ENCODE measurements at places on chromosomes 1 and 21.

DNA sequence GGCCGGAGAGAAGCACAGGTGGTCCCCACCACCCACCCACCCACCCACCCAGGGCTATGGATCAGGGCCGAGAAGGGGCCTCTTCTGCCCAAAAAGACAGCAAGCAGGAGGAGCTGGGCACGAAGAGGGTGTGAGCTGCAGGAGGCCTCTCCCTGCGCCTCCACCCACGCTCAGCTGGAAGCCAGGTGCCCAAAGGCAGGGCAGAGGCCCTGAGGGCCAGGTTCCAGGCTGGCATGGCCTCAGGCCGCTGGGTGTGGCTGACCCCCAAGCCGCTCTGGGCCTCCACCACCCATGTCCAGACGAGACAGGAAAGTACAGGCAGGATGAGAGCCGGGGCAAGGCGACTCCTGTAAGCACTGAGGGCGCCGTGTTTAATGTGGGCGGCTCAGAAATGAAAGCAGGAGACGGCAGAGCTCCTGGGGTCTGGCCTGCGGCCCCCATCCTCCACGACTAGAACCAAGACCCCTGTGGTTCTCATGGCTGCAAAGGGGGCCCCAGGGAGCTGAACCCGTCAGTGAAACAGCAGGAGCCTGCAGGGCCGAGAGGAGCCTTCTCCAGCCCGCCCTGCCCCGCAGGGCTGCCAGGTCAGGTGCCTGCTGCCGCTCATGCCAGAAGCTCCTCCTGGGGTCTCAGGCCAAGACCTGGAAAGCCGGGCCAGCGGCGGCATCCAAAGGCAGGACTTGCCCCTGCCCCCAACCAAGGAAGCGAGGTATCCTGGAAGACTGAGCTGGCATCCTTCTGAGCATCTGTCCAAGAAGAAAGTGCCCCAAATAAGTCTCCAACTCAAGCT lies 56.0 kb downstream of the MEGF6 start:
- no peak for DNase-seq

- no peak for DNase-seq
These were observed 84.7 kb downstream of the NOTCH2 start for GRCh38 chr1:119984771-119985170.

DNA sequence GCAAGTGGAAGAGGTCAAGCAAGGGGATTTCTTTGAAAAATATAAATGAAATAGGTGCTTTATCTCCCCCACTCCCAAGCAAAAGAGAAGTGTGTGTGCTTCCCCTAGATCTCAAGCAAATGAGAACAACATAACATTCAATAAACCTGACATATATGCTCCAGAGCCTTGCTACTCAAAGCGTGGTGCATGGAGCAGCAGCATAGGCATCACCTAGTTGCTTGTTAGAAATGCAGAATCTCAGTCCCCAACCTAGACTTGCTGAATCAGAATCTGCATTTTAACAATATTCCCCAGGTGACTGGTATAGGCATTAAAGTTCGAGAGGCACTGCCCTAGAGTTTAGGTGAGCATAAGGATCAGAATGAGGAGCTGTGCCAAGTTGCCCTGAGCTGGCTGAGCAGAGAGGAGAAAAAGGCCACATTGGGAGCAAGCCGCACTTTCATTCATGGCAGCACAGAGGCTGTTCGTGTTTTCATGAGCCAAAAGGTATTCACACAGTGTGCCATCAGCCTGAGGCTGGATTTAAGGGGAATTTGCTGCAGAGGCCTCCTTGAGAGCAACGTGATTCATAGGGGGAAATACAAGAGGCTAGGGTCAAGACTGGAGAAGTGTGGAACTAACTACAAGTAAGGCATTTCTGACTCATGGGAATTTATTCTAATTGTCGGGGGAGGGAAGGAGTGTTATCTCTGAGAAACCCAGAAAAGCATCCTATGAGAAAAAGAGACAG lies 14.3 kb upstream of the LPAR3 start:
- DNase-seq = no peak

- DNase-seq = peak; percentile 64
These were observed 1.7 kb upstream of the GRIK3 start for GRCh38 chr1:37035796-37036666.

- DNase-seq = peak; percentile 53
These were observed 25.7 kb downstream of the PRMT2 start for GRCh38 chr21:46661211-46661625.

DNA sequence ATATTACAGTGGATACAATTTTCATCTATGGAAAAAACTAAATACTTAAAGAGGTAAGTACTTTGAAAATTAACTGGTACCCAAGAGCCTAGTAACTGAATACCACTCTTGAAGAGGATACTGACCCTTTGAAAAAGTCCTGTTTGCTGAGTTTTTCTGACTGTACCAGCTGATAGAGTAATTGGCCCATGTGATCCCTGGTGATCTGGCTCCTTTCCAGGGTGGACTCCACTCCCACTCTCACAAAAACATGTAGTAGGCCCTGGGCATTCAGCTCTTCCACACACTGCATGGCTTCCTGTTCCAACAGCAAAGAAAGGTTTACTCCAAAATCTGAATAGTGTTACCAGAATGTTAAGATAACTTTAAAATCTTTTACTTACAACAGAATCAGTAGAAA lies 53.6 kb upstream of the HP1BP3 start:
- no peak for DNase-seq

DNA sequence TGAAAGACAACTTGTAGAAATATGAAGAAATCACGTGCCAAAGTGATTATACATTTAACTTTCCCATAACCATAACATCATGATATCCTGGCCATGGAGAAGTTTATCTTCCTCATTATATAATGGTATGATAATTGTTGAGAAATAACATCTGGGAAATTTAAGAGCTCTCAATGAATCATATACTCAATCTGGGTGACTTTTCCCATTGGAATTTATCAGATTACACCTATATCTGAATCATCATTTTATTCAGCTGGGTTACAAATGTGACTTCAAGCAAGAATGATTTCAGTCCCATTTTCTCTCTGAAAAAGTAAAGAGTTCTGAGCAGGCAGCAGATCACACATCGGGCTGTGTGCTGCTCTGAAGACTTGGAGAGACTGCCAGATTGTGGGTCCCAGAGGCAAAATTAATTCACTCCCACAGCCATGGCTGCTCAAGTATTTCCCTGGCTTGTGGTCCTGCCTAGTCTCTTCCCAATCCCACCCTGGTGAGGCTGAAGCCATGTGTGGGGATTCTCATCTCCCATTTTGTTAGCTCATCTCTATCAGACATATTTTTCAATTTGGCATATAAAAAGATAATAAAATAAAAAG lies 278.0 kb downstream of the MRPL39 start:
- no peak for DNase-seq

- no peak for DNase-seq
These were observed 19.2 kb downstream of the NFYC start for GRCh38 chr1:40710581-40711315.

DNA sequence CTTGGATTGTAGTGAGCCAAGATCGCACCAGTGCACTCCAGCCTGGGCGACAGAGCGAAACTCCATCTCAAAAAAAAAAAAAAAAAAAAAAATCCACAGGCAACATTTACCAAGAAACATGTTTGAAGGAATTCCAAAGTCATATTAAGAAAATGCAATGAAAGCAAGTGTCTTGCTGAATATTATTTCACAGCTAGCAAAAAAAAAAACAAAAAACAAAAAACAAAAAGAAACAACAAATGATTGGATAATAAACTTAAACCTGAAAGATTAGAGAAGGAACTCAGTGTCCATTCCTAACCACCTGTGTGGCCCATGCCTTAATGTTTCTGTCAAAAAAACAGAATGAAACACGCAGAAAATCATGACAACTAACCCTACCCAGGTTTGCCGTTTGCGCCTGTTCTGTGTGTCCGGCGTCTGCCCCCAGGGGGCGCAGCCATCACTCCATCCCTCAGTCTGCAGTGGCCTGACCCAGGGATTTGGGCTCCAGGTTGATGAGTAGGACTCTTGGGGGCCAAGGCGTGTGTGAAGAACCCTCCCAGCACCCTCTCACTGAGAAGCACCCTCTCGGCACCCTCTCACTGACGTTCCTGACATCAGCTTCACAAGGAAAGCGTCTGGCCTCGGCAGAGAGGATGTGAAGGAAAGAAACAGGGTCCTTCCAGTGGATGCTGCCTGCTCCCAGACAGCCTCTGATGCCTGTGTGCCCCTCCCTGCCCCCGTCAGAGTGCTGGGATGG lies 19.2 kb upstream of the PTTG1IP start:
- peak; percentile 87 for DNase-seq

- DNase-seq = no peak
These were observed 12.1 kb downstream of the PLXNA2 start for GRCh38 chr1:208231881-208232661.

DNA sequence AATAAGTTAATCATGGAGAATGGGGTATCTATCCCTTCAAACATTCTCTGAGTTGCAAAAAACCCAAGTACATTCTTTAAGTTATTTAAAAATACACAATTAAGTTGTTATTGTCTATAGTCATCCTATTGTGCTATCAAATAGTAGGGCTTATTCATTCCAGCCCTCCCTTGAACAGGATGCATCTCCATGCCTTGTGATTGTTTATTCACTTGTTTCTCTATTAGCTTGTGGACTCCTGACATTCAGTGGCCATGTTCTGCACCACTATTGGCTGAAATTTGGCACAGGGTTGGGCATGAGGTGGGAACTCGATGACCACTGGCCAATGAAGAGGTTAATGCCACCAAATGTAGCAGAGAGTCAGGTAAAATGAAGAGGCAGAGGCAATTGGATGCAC lies 272.8 kb downstream of the TNR start:
- no peak for DNase-seq

DNA sequence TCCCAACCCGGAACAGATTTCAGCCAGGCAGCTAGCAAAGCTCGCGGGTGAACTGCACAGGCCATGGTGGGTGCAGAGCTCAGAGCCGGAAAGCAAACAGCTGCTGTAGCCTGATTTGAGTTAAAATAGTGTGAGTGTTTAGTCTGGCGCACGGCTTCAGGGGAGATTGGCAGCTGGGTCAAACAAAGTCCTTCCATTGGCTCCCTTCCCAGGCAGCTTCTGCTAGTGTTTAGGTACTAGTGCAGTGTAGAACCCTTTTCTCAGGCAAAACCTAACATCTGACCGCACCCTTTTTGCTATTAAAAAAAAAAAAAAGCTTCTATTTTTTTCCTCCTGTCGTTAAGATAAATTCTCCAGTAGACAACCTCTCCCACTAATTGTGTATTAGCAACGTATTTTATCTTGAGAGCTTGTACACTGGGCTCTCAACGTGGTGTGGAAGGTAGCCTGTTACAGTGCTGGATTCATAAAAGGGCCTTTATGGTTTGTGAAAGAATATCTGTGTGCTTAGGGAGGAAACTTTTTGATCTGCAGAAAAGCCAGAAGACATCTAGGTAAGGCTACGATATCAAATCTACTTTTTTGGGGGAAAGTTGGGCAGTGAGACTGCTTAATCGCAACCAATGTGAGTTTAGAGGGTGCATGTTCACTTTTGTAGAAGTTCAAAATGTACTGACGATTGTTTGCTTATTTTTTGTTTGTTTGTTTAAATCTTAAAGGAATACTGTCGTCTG lies 689.6 kb downstream of the USP25 start:
- no peak for DNase-seq

DNA sequence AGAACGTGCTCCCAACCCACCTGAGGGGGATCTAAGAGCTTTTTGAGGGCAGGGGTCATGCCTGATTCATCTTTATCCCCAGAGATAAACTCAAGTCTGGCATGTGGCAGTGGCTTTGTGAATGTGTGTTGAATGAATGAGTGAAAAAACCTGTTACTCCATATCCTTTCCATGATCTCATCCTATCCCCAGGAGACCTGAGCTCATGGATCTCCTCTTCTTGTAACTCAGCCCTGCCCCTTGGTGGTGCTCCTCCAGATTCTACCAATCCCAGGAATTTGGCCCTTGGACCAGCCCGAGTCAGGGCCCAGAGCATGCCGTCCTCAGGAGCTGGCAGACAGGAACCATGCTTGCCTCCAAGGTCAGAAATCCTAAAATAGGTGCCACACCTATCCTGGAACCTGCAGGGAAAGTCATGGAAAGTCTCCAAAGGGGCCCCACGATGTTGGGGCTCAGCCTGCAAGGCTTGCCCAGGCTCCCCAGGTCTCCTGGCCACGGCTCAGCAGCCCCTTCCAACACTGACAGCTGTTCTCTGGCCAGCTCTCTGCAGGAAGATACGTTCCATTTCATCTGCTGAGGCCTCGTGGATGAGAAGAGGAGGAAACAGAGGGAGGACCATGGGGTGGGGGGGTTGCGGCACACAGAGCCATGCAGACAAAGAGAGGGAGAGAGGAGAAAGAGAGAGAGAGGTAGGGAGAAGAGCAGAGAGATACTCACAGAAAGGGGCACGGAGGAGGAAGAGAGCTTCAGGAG lies 214.6 kb downstream of the TRABD2B start:
- DNase-seq = no peak

DNA sequence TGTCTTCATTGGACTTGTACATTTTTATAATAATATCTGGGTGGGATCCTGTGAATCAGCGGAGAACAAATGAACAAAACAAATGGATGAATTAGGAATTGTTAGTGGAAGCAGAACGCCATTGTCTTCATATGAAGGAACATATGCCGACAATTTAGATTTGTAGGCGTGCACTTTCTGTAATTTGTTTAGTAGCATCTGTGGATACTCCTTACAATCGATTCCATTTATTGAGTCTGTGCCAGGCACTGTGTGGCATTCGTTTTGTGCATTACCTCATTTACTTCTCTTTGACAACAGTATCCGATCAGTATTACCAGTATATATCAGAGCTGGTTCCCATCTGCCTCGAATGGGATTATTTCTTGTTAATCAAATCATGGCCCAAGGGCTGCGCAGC lies 61.9 kb downstream of the PRDM2 start:
- DNase-seq = no peak

DNA sequence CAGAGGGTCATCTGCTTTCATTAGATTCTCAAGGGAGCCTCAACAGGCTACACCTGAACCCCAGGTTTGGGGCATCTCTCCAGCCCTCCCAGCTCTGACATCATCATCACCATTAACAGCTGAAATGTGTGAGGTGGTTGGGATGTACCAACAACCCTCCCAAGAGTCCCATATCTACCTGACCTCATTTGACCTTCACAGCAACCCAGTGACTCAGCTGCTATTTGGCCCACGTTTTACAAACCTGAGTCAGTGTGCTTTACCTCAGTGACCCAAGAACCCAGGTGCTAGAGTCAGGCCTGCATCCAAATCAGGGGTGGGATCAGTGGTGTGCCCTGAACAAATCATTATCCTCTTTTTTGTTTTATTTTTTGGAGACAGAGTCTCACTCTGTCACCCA lies 53.3 kb upstream of the TINAGL1 start:
- DNase-seq = peak; percentile 19

DNA sequence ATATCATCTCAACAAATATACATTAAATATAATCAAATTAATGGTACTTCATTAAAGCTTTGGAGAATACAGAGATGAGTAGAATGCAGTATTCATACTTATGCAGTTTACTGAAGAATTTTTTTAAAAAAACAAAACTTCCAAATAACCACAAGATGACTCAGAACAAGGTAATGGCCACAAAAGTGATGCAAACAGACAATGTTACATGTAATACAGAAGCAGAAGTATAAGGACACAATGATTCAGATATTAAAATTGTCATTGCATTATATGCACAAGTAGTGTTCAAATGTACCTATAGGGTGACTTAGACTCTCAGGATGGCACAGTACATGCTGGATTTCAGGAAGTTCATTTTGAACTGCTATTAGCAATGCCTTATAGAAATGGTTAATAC lies 227.2 kb upstream of the ST6GALNAC5 start:
- DNase-seq = no peak

All from activated CD8-positive, alpha-beta T cell treated with anti-CD3 and anti-CD28 coated beads for 36 hours (primary cell).